ENCODE measurements at places on chromosomes 4 and X.

DNA sequence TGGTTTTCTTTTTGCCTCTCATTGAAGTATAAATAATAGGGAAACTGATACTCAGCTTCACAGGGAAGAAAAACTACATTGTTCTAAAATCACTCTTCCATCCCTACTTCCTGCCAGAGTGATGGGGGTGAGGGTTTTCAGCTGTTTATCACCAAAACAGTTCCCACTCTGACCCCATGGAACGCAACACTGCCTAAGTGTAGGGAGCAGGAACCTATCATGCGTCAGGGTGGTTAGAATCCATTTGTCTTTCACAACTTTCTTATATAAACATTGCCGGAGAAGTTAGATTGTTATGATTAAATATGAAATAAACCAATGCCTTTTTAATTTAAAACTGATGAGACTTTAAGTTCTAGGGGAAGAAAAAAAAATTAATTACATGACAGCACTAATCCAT, 15.8 kb upstream of the MPC1L start:
- DNase-seq, result no peak

DNA sequence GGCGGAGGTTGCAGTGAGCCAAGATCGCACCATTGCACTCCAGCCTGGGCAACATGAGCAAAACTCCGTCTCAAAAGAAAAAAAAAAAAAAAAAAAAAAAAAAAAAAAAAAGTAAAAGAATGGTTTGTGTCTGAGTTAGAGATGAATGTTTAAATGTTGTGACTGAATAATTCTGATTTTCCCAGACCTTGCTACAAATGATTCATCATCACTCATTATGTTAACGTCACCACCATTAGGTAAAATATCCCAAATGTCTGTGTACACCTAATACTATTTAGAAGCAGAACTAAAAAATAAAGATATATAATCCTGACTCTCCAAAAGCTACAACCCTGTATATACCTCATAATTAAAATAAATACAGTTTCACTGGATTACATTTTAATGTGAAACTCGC, 70.8 kb downstream of the HHIP start:
- no peak for DNase-seq

GRCh38 chrX:153900831-153901752, 3.4 kb upstream of the AVPR2 start:
- no peak for DNase-seq

- DNase-seq, result no peak
Measured at GRCh38 chr4:26272654-26273615, 47.9 kb upstream of the RBPJ start.

- no peak for DNase-seq
Measured at GRCh38 chrX:124239324-124239723, 93.1 kb upstream of the TEX13D start.

- DNase-seq, result no peak
Measured at GRCh38 chr4:18388039-18388438, 366.5 kb upstream of the LCORL start.

GRCh38 chr4:176436293-176436973, 116.7 kb downstream of the SPCS3 start:
- no peak for DNase-seq

Data from activated T-cell treated with anti-CD3 and anti-CD28 coated beads for 48 hours (primary cell).